Activated T-helper 2 cell treated with anti-CD3 and anti-CD28 coated beads, Interferon-gamma antibody, Interleukin-2, Interleukin-4, amounts not matched to agents 10 μg/mL and 5 μg/mL and 100 μg/mL, durations not matched to agents 14 hours and 24 hours and 36 hours (primary cell): ENCODE measurements at places on chromosomes 6 and 20. TPM values are rescaled to one million over a fixed set of nuclear protein-coding genes. Genes with fewer than 3 reads are reported as not detected.
A peak's percentile ranks its signal among the peaks of the same experiment; 100 is the strongest.

- DNase-seq = no peak
Observed at GRCh38 chr6:35178012-35178411, 35.7 kb upstream of the SCUBE3 start.

GRCh38 chr20:6142348-6142993 lies 19.6 kb upstream of the FERMT1 start:
- peak; percentile 12 for DNase-seq

DNA sequence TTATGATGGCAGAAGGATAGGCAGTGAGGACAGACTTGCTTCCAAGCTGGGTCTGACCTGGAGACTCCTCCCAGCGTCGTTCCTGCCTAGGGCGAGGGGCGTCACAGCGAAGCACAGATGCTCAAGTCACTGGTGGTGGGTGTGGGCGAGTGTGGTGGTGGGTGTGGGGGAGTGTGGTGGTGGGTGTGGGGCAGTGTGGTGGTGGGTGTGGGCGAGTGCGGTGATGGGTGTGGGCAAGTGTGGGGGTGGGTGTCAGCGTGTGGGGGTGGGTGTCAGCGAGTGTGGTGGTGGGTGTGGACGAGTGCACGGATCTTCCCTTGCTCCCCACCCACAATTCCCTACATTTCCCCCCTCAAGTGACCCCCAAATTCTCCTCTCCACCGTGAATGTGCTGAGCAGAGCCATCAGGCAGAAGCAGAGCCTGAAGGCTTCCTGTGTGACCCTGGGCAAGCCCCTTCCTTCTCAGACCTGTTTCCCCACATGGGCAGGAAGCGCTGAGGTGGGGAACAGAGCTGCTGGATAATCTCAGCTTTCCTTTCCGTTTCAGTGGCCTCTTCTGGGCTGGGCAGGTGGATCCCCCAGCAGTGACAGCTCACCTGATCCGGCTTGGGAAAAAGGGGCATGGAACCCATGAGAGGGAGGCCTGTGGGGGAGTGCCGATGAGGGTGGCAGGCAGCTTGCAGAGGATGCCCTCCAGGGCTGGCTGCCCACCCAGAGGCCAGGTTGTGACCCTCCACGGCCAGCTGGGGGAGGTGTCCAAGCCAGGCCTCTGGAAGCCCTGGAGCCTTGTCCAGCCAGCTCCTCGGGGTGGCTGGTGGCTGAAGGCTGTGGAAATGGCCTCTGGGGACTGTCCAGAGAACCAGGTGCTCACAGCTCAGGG lies 42.9 kb downstream of the RSPO4 start:
- no peak for DNase-seq

GRCh38 chr6:89118931-89119330 lies 1.1 kb upstream of the SRSF12 start:
- DNase-seq = no peak

- no peak for DNase-seq
Observed at GRCh38 chr20:54382419-54382818, 93.0 kb upstream of the DOK5 start.

DNA sequence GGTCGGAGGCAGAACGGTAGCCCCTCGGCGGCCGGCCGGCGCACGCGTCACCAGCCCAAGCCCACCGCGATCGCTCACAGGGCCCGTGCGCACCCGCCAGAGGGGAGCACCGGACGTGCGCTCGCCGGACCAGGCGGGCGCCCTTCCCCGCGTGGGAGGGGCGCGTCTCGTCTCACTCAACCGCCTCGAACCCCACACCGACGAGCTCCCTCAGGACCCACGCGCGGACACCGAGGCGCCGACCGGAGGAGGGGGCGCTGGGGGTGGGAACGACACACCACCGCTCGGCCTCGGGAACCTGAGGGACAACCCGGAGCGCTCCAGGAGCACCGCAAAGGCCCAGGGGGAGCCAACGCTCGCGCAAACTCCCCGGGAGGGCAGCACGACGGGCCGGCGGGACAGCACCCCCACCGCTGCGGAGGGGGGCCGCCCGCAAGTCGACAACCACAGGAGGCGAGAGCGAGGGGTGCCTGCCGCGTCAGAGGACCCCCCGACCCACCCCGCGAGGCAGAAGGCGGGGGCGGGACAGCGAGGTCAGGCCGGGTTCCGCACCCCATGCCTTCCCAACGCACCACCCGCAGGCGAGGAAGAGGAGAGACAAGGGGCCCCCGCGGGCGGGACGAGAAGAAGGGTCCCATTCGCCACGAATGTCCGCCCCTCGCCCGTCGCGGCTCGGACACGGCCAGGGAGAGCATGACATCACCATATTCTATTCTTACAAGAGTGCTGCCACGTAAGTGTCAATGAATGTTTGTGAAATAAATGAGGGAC lies 512.7 kb upstream of the ZNF337 start:
- DNase-seq = no peak

DNA sequence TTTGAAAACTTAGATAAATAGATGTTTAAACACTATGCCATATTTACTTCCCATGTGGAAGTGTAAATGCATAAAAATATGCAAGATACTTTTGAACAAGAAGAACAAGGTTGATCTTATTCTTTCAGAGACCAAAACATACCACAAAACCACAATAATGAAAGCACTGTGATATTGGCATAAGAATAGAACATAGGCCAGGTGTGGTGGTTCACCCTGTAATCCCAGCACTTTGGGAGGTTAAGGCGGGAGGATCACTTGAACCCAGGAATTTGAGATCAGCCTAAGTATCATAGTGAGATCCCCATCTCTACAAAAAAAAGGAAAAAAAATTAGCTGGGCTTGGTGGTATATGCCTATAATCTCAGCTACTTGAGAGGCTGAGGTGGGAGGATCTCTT lies 66.5 kb downstream of the KCNS1 start:
- DNase-seq = no peak

- DNase-seq = no peak
Observed at GRCh38 chr6:71642120-71642519, 244.2 kb upstream of the RIMS1 start.

DNA sequence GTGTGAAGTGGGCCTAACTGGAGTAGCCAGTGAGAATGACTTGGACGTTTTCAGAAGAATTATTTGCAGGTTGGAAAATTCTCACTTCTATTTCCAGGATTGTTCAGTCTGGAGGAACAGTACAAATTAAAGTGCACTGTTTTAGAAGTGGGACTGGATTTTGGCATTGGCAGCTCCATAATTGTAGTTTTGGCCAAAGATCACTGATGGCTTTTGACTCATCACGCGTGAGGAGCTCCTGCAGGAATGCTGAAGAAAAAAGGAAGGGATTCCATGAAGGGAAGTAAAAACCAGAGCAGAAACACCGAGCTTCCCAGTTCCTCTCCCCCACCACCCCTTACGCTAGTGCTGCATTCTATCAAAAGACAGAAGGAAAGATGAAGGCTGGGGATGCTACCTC lies 103.5 kb downstream of the JARID2 start:
- DNase-seq = no peak

DNA sequence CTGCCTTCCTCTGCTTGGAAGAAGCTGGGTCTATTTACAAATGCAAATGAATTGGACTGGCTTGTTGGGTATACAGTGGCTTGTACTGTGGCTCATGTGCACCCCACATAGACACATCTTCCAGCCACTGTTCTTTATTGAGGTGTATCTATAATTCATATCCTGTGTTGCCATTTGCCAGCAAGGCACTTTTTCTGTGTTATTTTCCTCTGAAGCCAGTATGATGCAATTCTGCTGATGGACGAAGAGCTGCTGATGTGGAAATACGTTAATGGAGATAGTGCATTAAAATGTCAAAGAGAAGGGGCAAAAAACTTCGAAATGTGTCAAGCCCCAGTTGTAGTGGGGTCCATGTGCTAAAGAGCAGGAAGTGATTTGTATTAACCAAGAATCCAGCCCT lies 167.5 kb downstream of the TMEM242 start:
- DNase-seq = no peak

DNA sequence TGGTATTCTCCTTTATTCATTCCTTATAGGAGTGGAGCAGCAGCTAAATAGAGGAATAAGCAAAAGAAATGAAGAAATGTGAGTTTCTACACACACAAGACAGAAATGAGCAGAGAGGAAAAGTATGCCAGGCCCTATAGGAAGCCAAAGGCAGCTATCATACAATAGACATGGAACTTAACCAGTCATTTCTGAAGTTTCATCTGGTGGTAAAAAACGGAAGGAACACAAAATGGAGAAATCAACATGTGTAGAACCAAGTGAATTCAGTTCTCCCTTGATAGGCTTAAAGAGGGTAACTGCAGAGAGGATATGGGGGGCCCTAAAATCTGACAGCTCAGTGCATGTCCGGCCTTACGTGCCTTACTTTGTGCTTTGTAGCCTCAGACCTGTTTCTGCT lies 44.6 kb downstream of the TSBP1 start:
- DNase-seq = no peak

- no peak for DNase-seq
Observed at GRCh38 chr6:38935051-38935450, 113.5 kb upstream of the GLP1R start.

DNA sequence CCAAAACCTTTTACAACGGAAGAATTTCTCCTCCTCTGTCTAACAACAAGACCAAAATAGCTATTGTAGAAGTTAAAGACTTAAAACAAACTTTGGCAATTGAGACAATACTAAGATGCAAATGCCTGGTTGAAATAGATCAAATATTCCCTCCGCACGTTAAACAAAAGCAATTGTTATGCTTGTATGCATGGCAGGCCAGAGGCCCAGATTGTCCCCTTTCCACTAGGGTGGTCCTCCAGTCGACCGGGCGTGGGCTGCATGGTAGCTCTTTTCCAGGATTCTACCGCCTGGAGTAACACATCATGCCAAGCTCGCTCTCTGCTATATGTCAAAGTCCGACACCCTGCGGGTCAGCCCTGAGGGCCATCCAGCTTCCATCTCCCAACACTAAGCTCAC lies 234.7 kb downstream of the RNGTT start:
- no peak for DNase-seq

DNA sequence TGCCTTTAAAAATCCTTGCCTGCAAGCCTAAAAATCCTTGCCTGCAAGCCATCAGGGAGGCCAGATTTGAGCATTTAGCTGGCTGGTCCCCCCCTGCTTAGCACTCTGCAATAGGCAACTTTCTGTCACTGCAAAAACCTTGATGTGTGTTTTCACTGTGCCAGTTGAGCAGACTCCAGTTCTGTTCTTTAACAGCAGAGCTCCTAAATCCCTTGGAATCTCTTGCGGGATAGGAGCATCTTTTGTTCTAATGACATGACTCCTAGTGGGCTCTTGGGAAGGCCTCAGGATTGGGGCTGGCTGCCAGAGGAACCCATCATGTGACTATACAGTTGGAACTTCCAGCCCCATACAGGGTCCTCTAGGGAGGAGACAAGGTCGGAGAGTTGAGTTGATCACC lies 50.4 kb downstream of the FAM184A start:
- DNase-seq = no peak

DNA sequence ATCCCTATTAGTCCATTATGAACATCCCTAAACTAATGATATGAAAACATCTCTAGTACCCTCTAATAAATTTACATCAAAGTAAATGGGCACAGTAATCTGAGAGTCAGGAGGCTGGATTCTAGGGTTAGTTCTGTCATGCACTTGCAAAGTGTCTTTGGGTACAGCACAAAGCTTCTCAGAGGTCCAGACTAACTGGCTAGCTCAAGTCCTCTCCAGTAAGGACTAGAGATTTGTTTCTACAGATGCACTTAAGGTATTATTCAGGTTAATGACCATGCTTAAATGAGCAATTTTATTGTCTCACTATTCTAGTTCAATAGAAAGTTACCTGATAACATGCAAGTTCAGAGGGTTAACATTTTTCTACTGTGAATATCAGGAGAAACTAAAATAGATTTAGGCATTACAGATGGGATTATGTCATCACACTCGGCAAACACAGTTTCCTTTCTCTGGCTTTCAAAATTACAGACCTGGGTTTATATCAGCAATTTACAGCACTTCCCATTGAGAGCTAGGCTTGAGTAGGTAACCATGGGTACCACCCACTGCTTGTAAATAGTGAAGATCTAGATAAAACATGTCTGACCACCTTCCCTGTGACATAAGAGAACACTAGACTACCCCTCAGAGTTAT lies 402.9 kb upstream of the RUNX2 start:
- DNase-seq = no peak

DNA sequence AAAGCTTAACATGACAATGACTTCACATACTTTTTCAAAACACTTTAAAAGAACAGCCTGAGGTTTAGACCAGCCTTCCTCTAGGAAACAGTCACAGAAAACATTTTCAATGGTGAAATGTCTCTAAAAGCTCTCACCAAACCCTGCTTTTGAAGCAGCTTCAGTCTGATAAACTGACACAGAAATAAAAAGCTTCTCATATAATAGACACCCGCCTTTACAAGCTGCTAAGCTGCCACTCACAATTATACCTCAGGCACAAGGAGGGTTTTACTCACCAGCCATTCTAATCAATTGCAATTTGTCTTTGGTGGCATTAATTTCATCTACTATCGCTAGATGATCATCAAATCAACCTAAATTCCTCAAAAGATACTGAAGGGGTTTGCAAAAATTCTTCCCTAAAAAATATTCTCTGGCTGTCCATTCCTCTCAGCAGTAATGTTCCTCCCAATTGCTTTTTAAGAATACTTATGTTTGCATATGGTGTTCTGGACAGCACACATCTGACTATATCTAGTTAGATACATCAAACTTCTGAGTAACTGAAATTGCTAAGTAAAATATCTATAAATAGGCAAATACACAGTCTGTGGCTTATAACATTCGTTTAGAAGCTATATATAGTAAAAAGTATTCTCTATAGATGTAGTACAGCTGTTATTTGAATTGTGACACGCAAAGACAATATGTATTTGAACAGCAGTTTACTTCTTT lies 29.4 kb downstream of the KIF13A start:
- no peak for DNase-seq

GRCh38 chr6:151290877-151291721 lies 51.3 kb downstream of the AKAP12 start:
- DNase-seq = no peak

DNA sequence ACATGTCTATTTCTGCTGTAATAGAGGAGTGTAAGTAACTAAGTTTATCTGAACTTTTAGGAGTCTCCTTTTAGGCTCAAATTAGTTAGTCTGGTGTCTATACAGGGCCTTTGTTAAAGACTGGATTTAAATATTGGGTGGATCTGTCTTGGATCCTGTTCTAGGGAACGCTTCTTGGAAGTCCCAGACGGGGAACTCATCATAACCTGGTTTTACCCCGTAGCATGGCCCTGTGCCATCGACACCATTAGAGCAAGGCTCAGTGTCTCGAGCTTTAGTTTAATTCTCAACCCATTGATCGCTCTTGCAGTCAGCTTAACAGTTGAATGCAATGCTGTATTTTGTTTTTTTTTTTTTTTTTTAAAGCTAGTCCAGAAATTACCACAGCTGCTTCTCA lies 89.9 kb downstream of the CARMIL1 start:
- DNase-seq = no peak

The KCTD20 gene
- total RNA-seq = 51.1 and 54.8 TPM in 2 replicates

The CST9 gene
- total RNA-seq = not detected in 2 replicates

The ZBTB46 gene
- total RNA-seq = 1.1 and 1.9 TPM in 2 replicates

The PARD6B gene
- total RNA-seq = 4.7 and 5.7 TPM in 2 replicates

The THEMIS gene
- 10.2 and 10.3 TPM in 2 replicates for total RNA-seq

The HEBP2 gene
- 17.2 and 20.0 TPM in 2 replicates for total RNA-seq

The KIAA0408 gene
- total RNA-seq = 18.5 and 19.6 TPM in 2 replicates

The HTR1B gene
- total RNA-seq = not detected in 2 replicates

The SOX12 gene
- 14.4 and 15.0 TPM in 2 replicates for total RNA-seq

The SLC24A3 gene
- not detected in 2 replicates for total RNA-seq

The ANKS1A gene
- total RNA-seq = 7.3 and 8.0 TPM in 2 replicates

The C6orf58 gene
- total RNA-seq = not detected in 2 replicates

The C6orf52 gene
- 1.7 and 2.4 TPM in 2 replicates for total RNA-seq

The CCDC170 gene
- not detected in 2 replicates for total RNA-seq
